ENCODE measurements at places on chromosomes 6 and 20. TPM values are rescaled to one million over a fixed set of nuclear protein-coding genes. Genes with fewer than 3 reads are reported as not detected.

Gene PNRC1
- 42.6 TPM for total RNA-seq

Gene EPPIN
- total RNA-seq, result not detected

Gene TM9SF4
- 29.2 TPM for total RNA-seq

Gene RAB44
- not detected for total RNA-seq

Gene ZNFX1
- total RNA-seq, result 28.2 TPM

Gene FKBP1C
- total RNA-seq, result under 0.01 TPM

Gene ADGRF5
- 0.48 TPM for total RNA-seq

Gene ARID1B
- 14.3 TPM for total RNA-seq

Gene LAMA5
- total RNA-seq, result 124 TPM

Gene CALHM5
- total RNA-seq, result under 0.01 TPM

Gene MLIP
- total RNA-seq, result not detected

Gene SLC24A3
- total RNA-seq, result 1.2 TPM

Gene LRP11
- 262 TPM for total RNA-seq

Gene SMOC2
- total RNA-seq, result 1.1 TPM

Gene XKR7
- not detected for total RNA-seq

Gene TCP11
- not detected for total RNA-seq

Gene PFDN6
- 47.1 TPM for total RNA-seq

Gene GLP1R
- not detected for total RNA-seq

Gene CST2
- total RNA-seq, result not detected

Gene BTNL2
- not detected for total RNA-seq

Gene C20orf96
- total RNA-seq, result 0.85 TPM

Gene TMEM14C
- 143 TPM for total RNA-seq

Gene GMEB2
- 15.3 TPM for total RNA-seq

Gene NINL
- 5.3 TPM for total RNA-seq

Gene TRIM15
- total RNA-seq, result not detected

Gene PHF3
- total RNA-seq, result 49.7 TPM

Gene GPR63
- 0.72 TPM for total RNA-seq
